NCI-H1048 (cell line): ENCODE measurements at places on chromosomes 3 and 15.

DNA sequence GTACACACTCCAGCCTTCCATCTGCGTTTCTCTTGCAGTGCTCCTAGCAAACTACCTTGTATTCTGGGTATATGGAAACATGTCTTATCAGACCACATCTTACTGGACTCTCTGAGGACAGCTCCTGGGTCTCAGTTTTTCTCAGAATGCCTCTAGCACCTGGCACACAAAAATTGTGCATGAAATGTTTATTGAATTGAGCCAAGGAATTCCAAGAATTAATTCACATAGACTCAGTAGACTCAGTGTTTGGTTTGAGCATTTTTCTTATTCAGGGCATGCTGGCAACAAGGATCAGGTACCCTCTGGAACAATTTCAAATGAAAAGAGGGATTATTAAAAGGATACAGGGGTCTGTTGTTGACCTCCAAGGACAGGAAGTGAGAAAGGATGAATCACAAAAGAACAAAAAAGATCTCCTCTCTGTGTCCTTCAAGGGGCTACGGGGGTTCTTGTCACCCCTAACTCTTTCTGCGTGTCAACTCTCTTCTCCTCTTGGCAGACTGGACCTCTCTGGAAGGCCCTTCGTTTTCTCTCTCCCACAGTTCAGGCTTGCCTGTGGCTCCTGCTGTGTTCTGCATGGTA, 270.0 kb upstream of the HES1 start:
- DNase-seq: no peak

DNA sequence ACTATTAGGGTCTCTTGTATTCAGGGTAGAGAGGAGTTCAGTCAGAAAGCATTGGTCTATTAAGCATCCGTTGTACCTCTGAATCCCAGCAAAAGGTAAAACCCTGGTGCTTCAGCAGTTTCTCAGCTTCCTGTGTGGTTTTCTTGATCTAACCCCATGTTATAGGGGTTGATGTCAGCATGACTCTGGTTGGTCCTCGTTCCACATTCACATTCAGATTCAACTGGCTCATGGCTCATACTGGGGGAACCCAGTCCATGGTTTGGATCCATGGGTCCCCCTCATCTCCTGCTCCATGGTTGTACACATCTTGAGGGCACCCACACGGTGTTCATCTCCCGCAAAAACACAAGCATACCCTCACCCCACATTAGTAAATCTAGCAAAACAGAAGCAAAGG, 47.7 kb upstream of the C2CD4B start:
- no peak for DNase-seq

- DNase-seq: no peak
Observed at GRCh38 chr3:129598000-129598381, 8.5 kb downstream of the PLXND1 start.

- DNase-seq: no peak
Observed at GRCh38 chr3:112848196-112848595, 1.5 kb upstream of the CD200R1L start.

DNA sequence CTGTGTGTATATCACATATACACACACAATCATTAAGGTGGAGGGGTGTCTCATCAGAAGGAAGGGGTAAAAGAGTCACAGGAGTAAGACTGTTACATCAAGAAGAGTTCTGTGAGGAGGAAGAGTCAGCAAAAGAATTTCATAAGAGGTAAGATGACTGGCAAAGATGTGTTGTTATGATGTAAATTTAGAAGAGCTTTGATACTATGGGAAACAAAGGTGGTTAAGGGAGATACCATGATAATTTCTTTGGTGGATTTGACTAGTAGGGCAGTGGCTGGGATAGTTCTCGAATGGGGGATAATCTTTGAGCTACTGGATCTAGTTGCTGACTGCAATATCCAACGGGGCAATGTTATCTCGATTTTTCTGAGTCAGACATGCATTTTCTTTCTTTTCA, 61.6 kb downstream of the STAG1 start:
- no peak for DNase-seq

GRCh38 chr3:105223815-105224214, 142.9 kb upstream of the ALCAM start:
- no peak for DNase-seq
